ENCODE measurements at places on chromosomes 4 and X.

DNA sequence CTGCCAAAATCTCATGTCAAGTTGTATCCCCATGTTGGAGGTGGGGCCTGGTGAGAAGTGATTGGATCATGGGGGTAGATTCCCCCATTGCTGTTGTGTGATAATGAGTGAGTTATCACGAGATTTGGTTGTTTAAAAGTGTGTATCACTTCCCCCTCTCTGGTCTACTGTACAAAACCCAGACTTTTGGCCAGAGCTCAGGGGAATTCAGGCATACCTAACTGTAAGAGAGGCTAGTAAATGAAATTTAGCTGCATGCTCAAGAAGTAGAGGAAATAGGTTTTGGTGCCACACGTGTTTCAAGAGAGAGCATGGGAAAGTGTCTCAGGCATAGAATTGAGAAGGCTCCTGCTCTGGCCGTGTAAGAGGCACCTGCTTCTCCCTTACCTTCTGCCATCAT is 190.5 kb upstream of the GALNTL6 start:
- no peak for DNase-seq

DNA sequence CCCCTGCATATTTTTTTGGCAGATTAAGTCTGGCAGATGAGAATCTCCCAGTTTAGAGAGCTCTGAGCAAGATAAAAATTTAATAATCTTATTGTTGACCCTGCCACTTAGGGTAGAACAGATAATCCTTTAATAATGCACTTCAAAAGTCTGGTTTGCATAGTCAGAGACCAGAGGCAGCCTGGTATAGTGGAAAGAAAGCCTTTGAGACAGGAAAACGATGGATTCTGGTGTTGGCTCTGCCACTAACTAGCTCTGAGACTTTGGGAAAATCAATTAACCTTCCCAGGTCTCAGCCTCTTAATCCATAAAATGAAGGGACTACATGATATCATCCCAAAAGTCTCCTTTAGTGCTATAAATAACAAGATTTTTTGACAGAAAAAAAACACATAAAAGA is 824.5 kb downstream of the STIM2 start:
- DNase-seq = no peak

GRCh38 chr4:141652161-141652778 is 15.9 kb downstream of the IL15 start:
- DNase-seq = no peak

GRCh38 chr4:122633211-122633610 is 12.3 kb upstream of the IL21 start:
- DNase-seq = no peak

DNA sequence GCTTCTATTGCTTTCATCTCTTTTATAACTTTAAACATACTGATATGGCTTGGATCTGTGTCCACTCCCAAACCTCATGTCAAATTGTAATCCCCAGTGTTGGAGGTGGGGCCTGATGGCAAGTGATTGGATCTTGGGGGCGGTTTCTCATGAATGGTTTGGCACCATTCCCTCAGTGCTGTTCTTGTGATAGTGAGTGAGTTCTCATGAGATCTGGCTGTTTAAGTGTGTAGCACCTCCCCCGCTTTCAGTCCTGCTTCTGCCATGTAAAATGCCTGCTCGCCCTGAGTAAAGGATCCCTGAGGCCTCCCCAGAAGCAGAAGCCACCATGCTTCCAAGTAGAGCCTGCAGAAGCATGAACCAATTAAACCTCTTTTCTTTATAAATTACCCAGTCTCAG is 17.7 kb downstream of the MND1 start:
- DNase-seq = no peak

- no peak for DNase-seq
These were observed 2.0 kb downstream of the ABLIM2 start for GRCh38 chr4:8156617-8157016.

DNA sequence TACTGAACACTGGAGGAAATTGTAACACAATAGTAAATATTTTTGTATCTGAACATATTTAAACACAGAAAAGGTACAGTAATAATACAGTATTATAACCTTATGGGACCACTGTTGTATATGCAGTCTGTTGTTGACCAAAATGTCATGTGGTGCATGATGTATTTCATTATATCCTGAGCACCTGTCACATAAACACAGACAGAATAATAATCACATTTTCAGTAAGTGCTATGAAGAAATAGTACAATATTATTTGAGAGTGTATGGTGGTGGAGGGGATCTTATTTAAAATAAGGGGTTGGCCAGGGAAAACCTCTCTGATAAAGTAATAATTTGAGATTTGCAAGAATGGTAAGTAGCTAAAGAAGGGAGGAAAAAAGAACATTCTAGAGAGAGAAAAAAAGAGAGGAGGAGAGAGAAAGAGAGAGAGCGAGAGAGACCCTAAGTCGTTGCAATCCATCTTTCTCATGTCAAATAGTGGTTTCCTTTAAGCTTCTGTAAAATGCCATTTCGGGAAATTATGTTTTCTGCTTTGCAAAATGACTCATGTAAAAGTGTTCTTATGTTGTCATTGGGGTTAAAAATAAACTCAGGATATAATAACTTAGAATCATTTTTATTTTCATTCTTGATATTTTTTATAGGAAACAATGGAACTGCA is 19.3 kb upstream of the CLNK start:
- DNase-seq = no peak
